ENCODE measurements at places on chromosomes 4 and X. TPM values are rescaled to one million over a fixed set of nuclear protein-coding genes. Genes with fewer than 3 reads are reported as not detected.

GRCh38 chrX:154541896-154542722 lies 4.5 kb downstream of the G6PD start:
- peak; percentile 88 for DNase-seq
- H3K36me3 ChIP-seq = no peaks in the 10 kb centered on the region
- H3K4me3 ChIP-seq = no peak overlapping the region
- H3K27me3 ChIP-seq = no peaks in the 10 kb centered on the region

Gene CCDC160
- 0.29 TPM for polyA plus RNA-seq

Gene TCEAL6
- not detected for polyA plus RNA-seq

Gene KLF8
- 3.1 TPM for polyA plus RNA-seq

Gene POU4F2
- polyA plus RNA-seq = not detected

- no peak for DNase-seq
- H3K27me3 ChIP-seq = no peaks in the 10 kb centered on the region
- H3K36me3 ChIP-seq = no peaks in the 10 kb centered on the region
- no peak overlapping the region for H3K4me3 ChIP-seq
- H3K4me1 ChIP-seq = no peaks in the 10 kb centered on the region
Measured at GRCh38 chr4:11894977-11895376, 466.3 kb upstream of the HS3ST1 start.

DNA sequence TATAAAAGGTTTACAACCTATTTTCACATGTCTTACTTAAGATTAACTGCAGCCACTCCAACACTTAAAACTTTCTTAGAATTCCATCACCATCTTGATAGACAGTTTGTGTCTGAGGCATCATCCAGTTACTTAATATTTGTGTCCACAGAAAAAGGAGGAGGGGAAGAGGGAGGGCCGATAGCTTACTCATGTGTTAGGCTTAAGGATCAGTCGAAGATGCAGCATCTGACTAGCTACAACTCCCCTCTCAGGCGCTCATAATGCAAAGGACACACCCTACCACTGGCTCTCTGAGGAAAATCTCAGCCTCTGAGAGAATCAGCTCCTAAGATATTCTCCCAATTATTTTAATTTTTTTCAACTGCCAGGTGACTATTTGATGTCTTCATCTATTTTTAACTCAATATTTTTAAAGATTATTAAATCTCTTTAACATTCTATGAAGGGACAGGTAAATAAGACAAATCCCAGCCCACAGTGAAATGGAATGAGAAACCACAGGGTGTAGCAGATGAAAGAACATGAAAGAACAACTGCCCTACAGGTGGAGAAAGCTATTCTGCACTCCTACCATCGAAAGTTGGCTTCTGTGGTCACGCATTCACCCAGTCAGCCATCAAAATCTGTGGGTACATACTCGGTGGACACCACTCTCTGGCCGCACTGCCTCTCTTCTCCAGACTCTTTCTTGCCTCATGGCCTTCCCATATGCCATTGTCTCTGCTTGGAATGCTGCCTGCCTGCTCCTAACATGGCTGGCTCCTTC lies 48.0 kb downstream of the ARAP2 start:
- no peaks in the 10 kb centered on the region for H3K27me3 ChIP-seq
- peaks cover 13% of the 10 kb centered on the region for H3K36me3 ChIP-seq
- no peak overlapping the region for H3K27ac ChIP-seq
- no peak overlapping the region for H3K4me3 ChIP-seq
- no peaks in the 10 kb centered on the region for H3K4me1 ChIP-seq

GRCh38 chrX:148854306-148854705 lies 353.9 kb downstream of the AFF2 start:
- no peak overlapping the region for H3K4me3 ChIP-seq
- H3K4me1 ChIP-seq = no peaks in the 10 kb centered on the region
- H3K36me3 ChIP-seq = no peaks in the 10 kb centered on the region
- no peak overlapping the region for H3K27ac ChIP-seq
- DNase-seq = no peak

Gene CLNK
- polyA plus RNA-seq = 0.39 TPM

DNA sequence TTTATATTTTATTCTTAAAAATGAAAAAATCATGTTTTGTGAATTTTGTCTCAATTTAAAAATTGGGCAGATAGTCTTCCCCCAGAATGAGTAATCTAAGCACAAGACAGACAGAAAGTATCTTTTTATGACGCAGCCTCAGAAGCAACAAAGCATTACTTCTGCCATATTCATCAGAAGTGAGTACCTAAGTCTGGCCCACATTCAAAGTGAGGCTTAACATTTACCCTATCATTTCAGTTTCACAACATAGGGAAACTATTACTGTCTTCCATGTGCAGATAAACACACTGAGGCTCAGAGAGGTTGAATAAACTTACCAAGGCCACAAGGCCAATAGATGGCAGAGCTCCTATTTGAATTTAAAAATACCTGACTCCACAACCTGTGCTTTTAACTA lies 4.4 kb upstream of the PRDX4 start:
- no peak overlapping the region for H3K27ac ChIP-seq
- H3K4me1 ChIP-seq = peaks cover 5% of the 10 kb centered on the region
- H3K36me3 ChIP-seq = no peaks in the 10 kb centered on the region
- H3K27me3 ChIP-seq = no peaks in the 10 kb centered on the region

GRCh38 chr4:181860157-181860556 lies 383.0 kb upstream of the TENM3 start:
- no peaks in the 10 kb centered on the region for H3K27me3 ChIP-seq
- no peak overlapping the region for H3K4me3 ChIP-seq
- H3K36me3 ChIP-seq = no peaks in the 10 kb centered on the region
- no peak for DNase-seq
- no peak overlapping the region for H3K27ac ChIP-seq

- no peaks in the 10 kb centered on the region for H3K27me3 ChIP-seq
- H3K27ac ChIP-seq = no peak overlapping the region
- peaks cover 7% of the 10 kb centered on the region for H3K4me1 ChIP-seq
- no peak for DNase-seq
- H3K4me3 ChIP-seq = no peak overlapping the region
Measured at GRCh38 chr4:25984266-25984665, 70.2 kb downstream of the SMIM20 start.

Measured in spleen (tissue), 13 donors.